ENCODE measurements at places on chromosomes 6 and 20.
A peak's percentile ranks its signal among the peaks of the same experiment; 100 is the strongest.

GRCh38 chr6:4667591-4667990 lies 108.6 kb upstream of the CDYL start:
- DNase-seq, result no peak

GRCh38 chr6:12962987-12963386 lies 246.4 kb downstream of the PHACTR1 start:
- peak; percentile 88 for DNase-seq

DNA sequence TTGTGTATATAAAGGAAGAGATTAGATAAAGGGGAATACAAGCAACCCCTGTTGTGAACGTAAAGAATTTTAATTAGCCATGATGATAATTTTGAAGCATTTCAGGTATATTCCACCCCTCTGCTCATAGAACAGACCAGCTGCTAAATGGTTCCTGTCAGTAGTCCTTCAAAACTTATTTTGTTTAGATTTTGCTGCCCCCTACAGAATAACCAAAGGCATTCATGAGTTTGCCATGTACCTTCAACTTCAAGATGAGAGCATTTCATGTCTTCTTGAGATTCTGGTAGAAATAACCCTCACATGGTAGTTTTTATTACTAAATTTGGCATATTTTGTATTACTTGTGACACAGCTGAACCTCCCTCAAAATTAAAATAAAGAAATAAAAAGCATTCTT lies 1586.7 kb downstream of the HACE1 start:
- peak; percentile 2 for DNase-seq

DNA sequence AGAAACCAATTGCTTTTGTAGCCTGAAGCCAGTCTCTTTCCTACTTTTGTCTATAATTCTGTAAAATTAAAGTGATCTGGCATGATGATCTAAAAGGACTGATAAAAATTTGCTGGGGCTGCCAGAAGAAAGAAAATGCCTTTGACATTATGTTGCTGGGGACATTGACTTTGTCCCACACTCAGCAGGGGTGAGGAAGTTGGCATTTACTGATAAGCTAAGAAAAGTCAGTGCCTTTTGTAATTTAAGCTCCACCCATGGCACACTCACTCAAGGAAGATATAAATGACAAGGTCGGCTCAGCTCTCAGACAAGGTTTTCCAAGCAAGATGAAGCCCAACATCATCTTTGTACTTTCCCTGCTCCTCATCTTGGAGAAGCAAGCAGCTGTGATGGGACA lies at the start of gene SEMG1:
TSS of gene SEMG1 (plus strand) at position 309 of the 400 bp plus-strand sequence. CDS start at position 330, 21 bp downstream.
- no peak for DNase-seq

- no peak for DNase-seq
These were observed 125.1 kb downstream of the BFSP1 start for GRCh38 chr20:17406051-17406590.

GRCh38 chr6:56683882-56684281 lies 41.2 kb upstream of the DST start:
- DNase-seq, result no peak

DNA sequence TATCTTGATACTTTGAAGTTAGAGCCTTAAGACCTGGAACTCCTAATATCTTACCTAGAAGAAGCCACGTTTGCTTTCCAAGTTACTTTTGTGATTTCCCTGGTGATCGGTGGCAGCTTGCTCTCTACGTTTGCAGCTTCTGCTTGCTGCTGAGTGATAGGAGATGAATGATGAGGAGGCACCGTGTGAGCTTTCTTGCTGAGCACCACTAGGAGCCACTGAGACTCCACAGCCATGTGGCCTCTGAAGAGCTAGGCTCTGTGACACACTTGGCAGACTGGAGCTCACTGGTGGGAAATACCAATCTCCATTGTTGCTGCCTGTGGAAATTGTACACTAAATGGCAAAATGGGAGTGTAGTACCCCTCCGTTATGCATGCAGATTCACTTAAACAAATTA lies 161.8 kb downstream of the IBTK start:
- no peak for DNase-seq

- DNase-seq, result peak; percentile 73
These were observed 84.3 kb upstream of the TAB2 start for GRCh38 chr6:149233056-149233715.

GRCh38 chr6:90544081-90544480 lies 42.8 kb downstream of the MAP3K7 start:
- DNase-seq, result peak; percentile 35

- DNase-seq, result no peak
These were observed 5.9 kb upstream of the CD109 start for GRCh38 chr6:73690056-73690455.
